ENCODE measurements at places on chromosomes 5 and 9.

- no peak for DNase-seq
These were observed 3.7 kb downstream of the C5orf46 start for GRCh38 chr5:147902609-147903115.

DNA sequence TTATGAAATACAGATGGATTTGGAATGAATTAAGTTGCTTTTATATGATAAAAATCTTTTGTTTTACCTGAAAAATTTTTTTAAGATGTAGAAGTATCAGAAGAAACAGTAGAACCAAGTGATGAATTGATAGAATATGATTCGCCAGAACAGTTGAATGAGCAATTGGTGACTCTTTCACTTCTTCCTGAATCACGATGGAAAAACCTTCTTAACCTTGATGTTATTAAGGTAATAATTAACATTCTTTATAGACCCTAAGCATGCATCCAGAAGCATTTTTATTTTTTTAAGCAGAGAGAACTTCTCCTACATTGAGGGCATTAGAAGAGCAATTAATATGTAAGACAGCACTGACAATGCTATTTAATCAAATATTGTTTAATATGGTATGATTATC, 28.8 kb downstream of the WDR36 start:
- no peak for DNase-seq

GRCh38 chr9:5442400-5443011, 4.8 kb upstream of the PLGRKT start:
- DNase-seq: no peak

DNA sequence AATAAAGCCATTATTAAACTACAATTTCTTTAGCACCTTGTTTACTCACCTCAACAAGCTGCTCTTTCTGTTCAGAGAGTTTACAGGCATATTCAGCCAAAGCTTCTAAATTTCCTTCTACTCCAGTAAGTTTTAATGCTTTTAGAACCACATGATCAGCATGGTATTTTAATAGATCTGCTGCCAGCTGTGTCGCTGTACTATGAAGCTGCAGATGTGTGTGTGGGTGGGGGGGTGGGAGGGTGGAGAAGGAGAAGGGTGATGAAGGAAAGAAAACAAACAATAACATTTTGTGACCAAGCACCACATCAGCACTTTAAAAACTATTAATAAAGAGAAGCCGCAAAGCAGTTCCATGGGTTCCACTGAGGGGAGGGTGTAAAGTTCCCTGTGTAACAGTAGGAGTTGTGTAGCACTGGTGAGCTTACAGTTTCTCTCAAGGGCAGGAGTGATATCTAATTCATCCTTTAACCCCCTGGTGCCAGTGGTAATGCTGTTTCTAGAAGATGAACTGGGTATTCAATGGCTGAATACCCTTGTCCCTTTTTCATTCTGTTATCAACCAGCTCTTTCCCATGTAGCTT, 38.5 kb downstream of the ABITRAM start:
- no peak for DNase-seq

- no peak for DNase-seq
These were observed 289.0 kb upstream of the EFNA5 start for GRCh38 chr5:107959573-107960279.

- no peak for DNase-seq
These were observed 557 bp downstream of the GNG10 start for GRCh38 chr9:111661802-111662521.

- no peak for DNase-seq
These were observed 137.9 kb upstream of the BASP1 start for GRCh38 chr5:17079562-17079961.

GRCh38 chr5:148746826-148747535, 79.4 kb upstream of the ADRB2 start:
- DNase-seq: no peak

DNA sequence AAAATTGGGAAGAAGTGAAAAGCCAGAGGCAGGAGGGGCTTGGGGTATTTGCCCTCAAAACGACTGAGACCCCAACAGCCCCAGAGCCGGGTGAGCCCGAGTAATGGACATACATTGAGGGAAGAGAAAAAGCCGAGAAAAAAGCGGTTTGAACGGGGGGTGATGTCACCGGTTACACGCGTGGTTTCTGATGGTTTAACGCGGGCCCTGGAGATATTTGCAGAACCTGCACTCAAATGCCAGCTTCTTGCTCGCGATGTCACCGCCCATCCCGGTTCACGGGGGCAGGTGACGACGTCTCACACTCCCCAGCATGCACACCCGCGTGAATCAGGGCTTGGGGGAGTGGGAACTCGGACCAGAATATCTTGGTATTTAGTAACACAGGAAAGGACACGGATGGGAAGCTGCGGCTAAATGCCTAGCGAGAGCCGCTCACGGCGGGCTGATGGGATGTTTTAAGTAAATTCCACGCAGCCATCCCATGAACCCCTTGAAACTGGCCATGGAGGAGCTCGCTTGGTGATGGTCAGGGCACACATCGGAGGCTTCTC, 102.0 kb upstream of the RAPGEF1 start:
- no peak for DNase-seq
